ENCODE measurements at places on chromosomes 6 and 20.

DNA sequence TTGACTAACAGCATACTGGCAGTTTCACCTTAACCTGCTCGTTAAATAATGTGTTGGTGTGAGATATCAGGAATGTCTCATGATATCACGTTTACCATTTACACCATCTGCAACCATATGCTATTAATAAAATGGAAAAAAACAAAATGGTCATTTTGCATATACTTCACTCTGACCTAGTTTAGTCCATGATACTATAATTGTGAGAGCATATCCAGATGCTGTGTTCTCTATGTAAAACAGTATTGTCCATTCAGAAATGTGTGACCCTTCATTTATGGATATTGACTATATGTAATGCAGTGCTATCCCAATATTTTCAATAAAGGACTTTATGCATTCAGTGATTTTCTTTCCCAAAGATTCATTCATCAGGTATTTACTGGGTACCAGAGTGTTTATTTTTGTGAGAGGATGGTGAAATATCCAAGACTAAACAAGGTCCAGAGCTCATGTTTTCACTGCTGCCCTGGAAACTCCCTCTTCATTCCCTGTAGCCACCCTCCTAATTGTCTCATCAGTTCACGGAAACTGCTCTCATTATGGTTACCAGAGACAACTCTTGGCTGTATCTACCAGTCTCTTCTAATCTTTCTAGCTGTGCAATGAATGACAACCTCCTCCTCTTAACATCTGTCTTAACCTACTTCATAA lies 25.7 kb upstream of the HINT3 start:
- DNase-seq, result no peak

DNA sequence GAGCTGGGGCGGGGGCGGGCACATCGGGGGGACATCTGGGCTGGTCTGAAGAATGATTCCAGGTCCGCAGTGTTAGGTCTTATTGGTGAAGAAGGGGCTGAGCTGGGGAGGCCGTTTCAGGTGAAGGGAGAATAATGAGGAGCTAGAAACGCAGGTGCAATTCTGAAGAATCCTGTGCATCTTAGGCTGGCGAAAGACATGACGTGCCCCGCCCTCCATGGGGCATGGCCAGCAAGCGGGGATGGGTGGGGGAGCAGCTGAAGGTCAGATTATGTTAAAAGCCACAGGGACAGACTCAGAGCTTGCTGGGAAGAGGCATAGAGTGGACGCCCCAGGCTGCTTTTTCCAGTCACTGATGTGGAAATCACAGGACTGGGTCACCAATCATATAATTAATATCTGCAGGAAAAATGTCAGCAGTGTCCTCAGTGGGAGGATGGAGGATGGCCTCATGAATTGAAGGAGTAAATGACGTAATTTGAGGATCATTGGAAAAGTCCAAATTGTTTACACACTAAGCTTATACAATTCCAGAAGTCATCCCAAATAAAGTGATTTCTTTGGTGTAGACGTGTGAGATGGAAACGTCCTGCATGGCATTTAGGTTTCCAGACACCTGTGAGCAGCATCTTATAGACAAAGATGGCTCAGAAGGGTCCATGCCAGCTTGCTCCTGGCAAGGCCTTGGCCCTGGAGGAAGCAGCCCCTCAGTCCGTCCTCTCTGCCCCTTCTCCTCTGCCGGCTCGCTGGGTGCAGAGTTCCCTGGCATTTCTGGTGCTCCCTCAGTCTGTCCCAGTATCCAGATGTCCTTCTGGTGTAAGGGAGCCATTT lies 109.6 kb upstream of the FRMD1 start:
- no peak for DNase-seq

DNA sequence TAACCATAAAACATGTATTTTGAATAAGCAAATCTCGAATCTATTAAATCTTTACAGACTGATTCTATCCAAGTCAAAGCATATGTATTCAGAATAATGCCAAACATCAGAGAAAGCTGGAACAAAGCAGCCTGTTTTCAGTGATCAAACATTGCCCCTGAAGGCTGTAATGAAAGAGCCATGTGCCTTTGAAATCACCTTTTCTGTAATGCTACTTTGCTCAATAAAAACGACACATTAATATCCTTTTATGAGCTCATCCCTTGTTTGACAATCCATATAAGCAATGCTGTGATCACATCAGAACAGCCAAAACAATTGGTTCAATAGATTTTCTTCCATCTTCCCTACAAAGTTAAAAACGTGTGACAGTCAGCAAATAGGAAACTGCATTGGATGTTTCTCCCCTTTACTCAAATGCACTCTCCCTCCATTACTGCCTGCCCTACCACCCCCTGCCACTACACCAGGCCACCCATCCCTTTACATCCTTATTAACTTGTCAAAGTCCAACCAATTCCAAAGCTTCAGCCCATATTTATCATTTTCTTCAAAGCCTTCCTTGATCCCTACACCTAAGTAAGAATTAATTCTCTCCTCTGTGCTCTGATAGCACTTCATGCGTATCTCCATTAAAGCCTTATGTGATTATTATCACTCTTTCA lies 42.0 kb downstream of the THEMIS start:
- no peak for DNase-seq

GRCh38 chr6:132780770-132781371 lies 17.6 kb downstream of the SLC18B1 start:
- DNase-seq, result no peak
